Stimulated activated CD4-positive, alpha-beta T cell treated with anti-CD3 and anti-CD28 coated beads, Interleukin-2, amount 100 ng/mL, for 24 hours (primary cell): ENCODE measurements at places on chromosomes 1 and 21.

GRCh38 chr21:45477176-45478114, 64.8 kb downstream of the SLC19A1 start:
- DNase-seq, result no peak

GRCh38 chr1:203871114-203871880, 9.9 kb downstream of the SNRPE start:
- DNase-seq, result no peak

DNA sequence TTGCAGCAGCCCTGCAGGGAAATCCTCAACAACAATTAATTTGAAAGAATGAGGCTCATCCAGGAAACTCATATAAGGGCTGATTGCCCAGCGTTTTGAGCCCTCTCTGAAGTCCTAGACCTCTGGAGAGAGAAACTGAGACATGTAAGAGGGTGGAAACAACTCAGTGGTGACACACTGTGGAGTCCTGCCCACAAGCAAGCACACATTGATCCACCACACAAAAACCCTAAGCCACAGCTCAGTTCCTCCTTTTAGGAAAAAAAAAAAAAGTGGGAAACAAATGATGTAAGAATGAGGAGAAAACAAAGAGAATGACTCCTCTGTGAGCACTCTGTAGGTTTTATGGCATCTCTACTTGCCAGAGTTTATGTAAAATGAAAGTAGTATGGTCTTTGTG, 22.9 kb upstream of the PLA2G5 start:
- no peak for DNase-seq

DNA sequence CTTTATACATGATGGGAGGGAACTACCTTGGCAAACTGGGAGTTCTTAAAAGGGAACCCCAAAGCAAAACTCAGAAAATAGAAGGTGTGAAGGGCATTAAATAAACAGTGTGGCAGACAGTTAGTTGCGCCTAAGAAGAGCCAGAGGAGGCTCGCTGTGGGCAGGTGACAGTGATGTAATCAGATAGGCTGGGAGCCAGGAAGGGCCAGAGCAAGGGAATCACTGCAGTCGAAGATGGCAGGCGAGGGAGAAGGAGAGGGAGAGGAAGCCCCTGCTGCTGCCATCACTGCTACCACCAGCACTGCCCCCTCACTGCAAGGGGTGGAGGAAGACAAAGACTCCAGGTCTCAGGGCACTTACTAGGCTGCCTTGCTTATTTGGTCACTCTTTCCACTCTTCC, 97.2 kb downstream of the ST3GAL3 start:
- DNase-seq, result no peak

DNA sequence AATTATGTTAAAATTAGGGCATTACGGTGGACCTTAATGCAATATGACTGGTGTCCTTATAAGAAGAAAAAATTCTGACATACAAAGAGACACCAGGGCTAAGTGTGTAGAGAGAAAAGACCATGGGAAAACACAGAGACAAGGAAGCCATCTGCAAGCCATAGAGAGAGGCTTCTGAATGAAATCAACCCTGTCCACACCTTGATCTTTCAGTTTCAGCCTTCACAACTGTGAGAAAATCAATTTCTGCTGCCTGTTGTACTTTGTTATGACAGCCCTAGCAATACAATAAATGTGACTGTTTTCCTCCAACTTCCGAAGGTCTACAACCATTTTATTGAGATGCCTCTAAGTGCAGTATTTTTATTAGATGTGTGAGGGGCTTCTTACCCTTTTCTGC, 1407.2 kb downstream of the MRPL39 start:
- DNase-seq, result no peak

- no peak for DNase-seq
Observed at GRCh38 chr1:58409890-58410289, 136.6 kb downstream of the OMA1 start.

DNA sequence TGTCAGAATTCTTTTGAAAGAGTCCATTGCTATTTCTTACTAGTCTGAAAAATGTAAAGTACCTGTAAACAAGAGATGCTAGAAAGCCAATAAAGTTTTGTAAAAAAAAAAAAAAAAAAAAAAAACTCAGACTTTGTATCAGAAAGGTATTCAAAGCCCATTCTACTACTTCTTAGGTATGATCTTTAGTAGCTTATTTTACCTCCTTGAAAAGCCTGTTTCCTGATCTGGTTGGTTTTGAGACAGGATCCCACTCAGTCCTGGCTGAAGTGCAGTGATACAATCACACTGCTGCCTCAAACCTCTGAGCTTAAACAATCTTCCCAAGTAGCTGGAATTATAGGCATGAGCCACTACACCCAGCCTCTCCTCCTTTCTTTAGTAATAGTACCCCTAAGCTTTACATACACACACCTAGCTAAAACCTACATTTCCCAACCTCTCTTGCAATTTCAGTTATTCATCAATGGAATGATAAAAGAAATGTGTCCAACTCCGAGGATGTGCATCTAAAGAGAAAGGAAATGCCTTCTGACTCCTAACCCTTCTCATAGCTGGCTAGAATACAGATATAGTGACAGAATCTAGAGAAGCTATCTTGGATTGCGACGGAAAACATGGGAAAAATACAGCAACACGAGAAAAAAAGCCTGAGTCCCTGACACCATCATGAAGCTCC, 30.6 kb downstream of the EPS15 start:
- DNase-seq, result no peak
